ENCODE measurements at places on chromosomes 4 and X. TPM values are rescaled to one million over a fixed set of nuclear protein-coding genes. Genes with fewer than 3 reads are reported as not detected.

NUP62CL gene
- 11.2 TPM for total RNA-seq

DNA sequence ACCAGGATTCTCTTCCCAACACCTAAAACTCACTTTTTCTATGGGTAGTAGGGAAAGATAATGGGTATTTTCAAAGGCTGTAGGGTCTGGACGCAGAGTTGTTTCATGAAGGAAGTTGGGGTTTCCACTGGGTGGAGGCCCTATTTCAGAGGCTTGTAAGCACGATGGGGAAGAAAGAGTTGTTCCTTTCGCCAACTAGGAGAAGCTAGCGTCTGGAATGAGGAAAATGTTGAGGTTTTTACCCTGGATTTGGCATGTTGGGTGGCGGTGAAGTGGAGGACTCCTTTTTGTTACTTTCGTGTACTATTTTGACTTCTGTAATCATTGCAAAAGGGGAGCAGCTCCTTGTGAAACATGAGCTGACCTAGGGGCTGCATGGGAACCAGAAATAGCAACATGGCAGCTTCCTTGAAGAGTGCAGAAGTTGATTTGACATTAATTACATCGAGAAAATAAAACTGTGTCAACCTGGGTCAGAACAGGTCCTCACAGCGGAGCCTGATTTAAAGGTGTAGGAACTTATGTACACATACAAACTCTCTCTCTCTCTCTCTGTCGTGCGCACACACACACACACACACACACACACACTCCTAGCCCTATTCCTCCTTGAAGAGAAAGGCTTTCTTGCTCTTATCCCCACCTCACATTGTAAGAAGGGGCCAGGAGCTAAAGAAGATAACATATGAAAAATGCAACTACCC lies 19.1 kb downstream of the VSIG4 start:
- H3K4me1 ChIP-seq, result no peaks in the 10 kb centered on the region
- no peak for DNase-seq
- H3K4me3 ChIP-seq, result no peak overlapping the region

GRCh38 chr4:27702730-27703431 lies 842.2 kb downstream of the STIM2 start:
- H3K27ac ChIP-seq, result no peak overlapping the region
- peaks cover 24% of the 10 kb centered on the region for H3K4me1 ChIP-seq
- H3K27me3 ChIP-seq, result no peaks in the 10 kb centered on the region
- no peak overlapping the region for H3K4me3 ChIP-seq
- H3K36me3 ChIP-seq, result no peaks in the 10 kb centered on the region

DNA sequence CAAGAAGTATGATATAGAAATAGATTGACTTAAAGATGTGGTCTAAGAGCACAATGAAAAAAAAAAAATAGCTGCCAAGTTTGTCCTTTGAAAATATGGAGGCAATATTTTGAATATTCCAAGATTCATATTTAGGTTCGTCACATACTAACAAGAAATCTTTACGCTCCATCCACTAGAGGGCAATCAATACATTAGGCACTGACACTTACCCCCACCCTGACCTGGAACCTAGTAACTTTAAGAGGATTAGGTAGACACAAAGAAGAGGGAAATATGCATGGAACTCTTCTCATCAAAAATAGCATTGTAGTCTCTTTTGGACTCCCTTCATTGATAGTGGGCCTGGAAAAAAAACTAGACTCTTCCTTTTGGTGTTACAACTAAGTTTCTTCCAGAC lies 1108.1 kb downstream of the PCDH19 start:
- H3K27me3 ChIP-seq, result no peaks in the 10 kb centered on the region
- no peaks in the 10 kb centered on the region for H3K36me3 ChIP-seq
- no peak overlapping the region for H3K4me3 ChIP-seq
- no peak overlapping the region for H3K27ac ChIP-seq

GRCh38 chr4:89368861-89369260 lies 61.3 kb upstream of the GPRIN3 start:
- no peaks in the 10 kb centered on the region for H3K36me3 ChIP-seq
- H3K4me1 ChIP-seq, result 0 out of 2 replicates have a peak, but pooled peaks cover 4% of the 10 kb centered on the region
- H3K27ac ChIP-seq, result no peak overlapping the region
- no peak overlapping the region for H3K4me3 ChIP-seq

GRCh38 chr4:67035501-67035900 lies 509.8 kb downstream of the CENPC start:
- DNase-seq, result no peak
- H3K36me3 ChIP-seq, result no peaks in the 10 kb centered on the region
- H3K27ac ChIP-seq, result no peak overlapping the region
- no peak overlapping the region for H3K4me3 ChIP-seq

Measured in GM23338 (cell line).